ENCODE measurements at places on chromosomes 5 and 9.

GRCh38 chr5:68224509-68225187 is 9.1 kb downstream of the PIK3R1 start:
- DNase-seq = no peak

- no peak for DNase-seq
Measured at GRCh38 chr9:90899287-90899686, 97.7 kb downstream of the SYK start.

- no peak for DNase-seq
Measured at GRCh38 chr5:57190593-57190992, 16.7 kb downstream of the GPBP1 start.

- DNase-seq = no peak
Measured at GRCh38 chr9:1880038-1880565, 135.0 kb upstream of the SMARCA2 start.

- DNase-seq = no peak
Measured at GRCh38 chr9:1978941-1979340, 36.2 kb upstream of the SMARCA2 start.

DNA sequence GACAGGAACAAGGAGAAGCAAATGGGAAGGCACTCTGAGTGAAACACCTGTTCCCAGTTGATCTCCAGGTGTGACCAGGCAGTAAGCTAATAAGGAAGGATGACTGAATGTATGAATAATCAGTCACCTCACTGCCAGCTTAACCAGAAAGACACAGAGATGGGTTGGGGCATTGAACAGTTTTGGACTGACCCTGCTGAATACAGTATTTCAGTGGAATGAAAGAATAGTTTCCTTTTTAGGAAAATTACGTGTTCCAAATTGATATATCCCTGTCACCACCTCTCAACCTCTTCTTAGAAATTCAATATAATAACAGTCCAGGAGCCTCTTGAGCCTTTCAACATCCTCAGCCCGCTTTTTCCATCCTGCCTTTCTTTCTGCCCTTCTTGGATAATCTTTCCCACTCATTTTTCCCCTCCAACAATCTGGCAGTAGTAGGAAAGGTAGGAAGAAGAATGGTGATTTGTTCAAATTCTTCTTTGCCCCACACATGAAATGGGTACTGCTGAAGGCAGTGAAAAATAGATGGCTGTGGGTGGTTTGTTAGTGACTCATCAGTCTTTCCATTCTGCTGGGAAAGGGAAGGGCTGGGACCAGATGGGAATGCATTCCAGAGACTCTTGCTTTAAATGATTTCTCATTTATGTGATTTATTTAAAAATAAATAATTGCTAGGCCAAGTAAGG is 117.9 kb downstream of the ZSWIM6 start:
- no peak for DNase-seq

DNA sequence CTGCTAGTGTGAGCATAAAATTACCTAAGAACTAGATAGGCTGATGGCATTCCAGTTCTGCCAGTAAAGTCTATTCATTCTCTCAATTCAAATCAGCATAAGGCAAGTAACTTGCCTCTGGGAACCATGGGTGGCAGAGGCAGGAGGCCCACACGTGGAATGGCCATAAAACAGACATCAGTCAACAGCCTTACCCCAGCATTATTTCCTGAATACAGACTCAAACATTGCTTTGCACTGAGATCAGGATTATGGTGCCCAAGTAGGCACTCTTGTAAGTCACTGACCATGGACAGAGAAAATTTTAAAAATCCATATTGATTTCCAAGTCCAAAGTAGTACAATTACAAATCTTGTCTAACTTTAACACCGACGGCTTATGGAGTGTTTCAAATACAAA is 157.7 kb downstream of the NR2F1-AS1 start:
- no peak for DNase-seq

GRCh38 chr9:93713716-93714115 is 137.3 kb downstream of the PHF2 start:
- no peak for DNase-seq

All from SK-N-MC (cell line).